ENCODE measurements at places on chromosomes 5 and 9.

DNA sequence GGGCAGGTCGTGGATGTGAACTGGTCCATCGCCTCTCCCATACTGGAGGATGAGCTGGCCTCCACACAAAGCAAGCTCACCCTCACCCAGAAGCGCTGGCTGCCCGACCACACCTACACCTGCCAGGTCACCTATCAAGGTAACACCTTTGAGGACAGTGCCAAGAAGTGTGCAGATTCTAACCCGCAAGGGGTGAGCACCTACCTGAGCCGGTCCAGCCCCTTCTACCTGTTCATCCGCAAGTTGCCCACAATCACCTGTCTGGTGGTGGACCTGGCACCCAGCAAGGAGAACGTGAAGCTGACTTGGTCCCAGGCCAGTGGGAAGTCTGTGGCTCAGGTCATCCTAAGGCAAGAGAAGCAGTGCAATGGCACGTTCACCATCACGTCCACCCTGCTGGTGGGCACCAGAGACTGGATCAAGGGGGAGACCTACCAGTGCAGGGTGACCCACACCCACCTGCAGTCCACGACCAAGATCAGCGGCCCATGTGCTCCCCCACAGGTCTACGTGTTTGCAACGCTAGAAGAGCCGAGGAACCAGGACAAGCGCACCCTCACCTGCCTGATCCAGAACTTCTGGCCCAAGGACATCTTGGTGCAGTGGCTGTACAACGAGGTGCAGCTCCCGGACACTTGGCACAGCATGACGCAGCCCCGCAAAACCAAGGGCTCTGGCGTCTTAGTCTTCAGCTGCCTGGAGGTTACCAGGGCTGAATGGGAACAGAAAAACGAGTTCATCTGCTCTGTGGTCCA is 71.3 kb downstream of the INSL6 start:
- DNase-seq, result no peak

DNA sequence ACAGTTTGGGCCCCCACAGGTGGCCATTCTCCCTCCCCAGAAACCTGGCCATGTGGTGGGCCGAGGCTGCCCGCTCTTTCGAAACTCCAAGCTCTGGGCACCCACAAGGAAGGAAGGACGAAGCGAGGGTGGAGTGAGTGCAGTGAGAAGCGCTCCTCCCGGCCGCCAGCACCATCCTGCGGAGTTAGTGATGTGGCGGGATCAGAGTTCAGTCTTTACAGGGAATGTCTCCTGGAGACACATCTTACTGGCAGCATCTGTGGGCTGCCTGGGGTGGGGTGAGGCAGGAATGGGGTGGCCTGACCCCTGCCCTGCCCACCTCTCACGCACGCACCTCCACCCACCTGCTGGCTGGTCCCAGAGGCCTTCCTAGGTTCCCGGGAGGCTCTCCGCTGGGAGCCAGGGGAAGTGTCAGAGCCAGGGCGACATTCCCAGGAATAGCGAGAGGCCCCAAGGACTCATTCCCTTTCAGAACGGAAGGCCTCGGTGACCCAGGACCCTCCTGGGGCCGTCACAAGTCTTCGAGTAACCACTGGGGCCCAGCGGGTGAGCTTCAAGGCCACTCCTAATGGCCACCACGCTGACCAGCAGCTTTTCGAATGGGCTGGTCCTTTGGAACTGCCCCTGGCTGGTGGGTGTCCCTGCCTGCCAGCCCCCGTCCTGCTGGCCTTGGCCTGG is 5.5 kb upstream of the RNU6ATAC start:
- DNase-seq, result no peak

DNA sequence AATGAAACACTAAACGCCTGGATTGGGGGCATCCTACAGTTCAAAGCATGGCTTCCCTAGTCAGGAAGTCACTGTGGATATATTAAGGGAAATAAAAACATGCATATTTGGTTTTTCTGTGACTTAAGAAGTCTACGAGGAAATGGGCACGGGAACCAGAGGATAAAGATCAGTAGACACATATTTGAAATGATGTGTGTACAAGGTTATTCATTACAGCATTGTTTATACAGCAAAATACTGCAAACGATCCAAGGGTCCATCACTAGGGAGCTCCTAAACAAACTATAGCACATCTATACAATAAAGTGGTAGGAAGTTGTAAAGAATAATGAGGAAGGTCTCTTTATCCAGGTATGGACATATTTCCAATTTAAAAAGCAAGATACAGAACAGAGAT is 71.8 kb downstream of the EFNA5 start:
- no peak for DNase-seq

DNA sequence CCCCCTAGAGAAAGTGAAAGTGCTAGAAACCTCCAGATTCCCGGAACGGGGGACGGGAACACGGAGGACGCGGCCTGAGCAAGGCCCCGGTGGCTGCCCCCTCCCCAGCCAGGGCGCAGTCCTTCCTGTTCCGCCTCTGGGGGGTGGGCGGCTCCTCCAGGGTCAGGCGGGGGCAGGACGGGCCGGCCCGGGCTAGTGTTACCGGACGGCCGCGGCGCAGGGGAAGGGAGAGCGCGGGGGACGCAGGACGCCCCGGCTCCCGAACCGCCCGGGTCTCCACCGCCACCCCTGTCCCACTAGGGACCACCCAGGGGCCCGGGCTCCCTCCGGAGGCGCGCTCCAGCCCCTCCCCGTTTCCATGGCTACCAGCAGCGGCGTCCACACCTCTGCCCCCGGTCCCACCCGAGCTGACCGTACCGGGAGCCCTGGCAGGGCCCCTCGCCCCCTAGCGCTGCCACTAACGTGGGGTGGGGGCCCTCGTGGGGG is 579 bp downstream of the SLC12A7 start:
- DNase-seq, result peak; percentile 32

DNA sequence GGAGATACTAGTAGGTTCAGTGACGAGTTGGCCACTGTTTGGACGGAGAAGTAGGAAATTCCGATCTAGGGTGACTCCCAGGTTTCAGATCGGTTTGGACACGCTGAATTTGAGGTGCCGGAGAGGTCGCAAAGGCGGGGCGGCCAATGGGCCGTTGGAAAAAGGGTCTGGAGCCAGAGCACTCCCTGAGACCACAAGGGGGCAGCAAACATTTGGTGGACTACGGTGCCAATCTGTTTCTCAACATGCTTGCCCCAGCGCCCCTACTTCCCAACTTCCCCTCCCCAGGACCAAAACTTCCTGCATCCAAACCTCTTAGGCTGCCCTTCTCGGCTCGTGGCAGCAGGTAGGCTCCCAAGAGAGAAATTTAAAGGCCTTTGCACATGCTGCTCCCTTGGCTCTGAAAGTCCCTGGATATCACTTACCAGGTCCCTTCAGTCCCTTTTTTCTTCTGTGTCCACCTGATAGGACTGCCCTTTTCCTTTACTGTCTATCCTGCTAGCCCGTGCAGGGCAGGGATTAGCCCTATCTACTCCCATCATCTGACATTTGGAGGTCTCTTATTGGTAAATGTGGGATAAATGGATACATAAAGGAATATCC is 992 bp upstream of the RPP25L start:
- peak; percentile 57 for DNase-seq

Data from central memory CD4-positive, alpha-beta T cell (primary cell).